Fibroblast of skin of right quadriceps (primary cell): ENCODE measurements at places on chromosomes 3 and 15.

GRCh38 chr3:85258819-85259218 lies 300.0 kb downstream of the CADM2 start:
- DNase-seq = no peak

DNA sequence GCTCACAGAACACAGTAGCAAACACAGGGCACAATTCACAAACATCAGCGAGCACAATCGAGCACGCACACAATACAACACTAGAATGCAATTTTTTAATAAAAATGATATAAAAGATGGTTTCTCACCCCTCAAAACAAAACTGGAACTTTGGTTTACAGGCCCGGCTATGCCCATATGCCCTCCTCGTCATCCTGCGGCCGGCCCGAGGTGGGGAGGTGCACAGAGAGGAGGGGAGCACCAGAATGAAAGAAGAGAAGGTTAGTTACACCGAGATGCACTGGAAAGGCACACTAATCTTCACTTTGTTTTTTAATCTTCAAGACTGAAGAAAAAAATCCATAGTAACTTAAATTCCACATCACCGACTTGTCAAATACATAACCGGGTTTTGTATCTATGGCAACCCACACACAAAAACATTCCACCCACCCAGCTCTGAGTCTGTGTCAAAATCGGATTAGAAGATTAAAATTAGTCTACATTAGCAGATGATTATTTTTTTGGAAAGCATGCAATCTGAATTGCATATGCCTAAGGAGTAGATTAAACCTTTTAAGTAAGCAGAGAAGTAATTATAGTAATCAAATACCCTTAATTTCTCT lies 196.7 kb upstream of the WNT5A start:
- peak; percentile 23 for DNase-seq

DNA sequence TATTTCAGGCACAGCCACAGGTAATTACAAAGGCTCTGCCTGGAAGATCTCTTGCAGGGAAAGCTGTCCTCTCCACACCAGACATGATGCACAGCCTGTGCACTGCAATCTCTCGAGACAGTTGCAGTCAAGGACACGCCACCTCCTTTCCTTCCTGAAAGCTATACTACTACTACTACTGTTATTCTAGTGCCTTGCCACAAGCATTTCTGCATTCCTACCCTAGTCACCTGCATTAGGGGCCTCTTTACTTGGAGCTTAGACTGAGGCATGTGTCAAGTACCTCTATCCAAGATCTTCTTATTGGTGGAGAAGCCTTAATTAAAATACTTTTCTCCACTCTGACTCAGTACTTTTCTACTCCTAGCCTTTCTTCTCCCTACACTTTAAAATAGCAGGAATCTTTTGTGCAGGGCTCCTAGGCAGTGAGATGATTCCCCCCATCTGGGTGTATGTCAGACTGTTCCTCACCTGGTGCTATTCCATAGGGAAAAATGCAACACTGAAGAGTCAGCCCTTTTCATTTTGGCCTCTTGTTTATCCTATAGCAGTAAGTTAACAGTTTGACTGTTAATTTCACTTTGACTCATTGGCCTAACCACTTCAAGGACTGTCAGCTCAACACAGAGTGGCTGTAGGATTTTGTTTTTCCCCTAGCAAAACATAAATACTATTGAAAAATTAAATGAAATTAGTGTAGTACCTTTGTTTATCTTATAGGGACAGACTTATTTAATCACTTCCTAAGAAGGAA lies 78.9 kb downstream of the ESYT3 start:
- DNase-seq = no peak

GRCh38 chr3:64623125-64623524 lies 64.7 kb downstream of the ADAMTS9 start:
- no peak for DNase-seq

DNA sequence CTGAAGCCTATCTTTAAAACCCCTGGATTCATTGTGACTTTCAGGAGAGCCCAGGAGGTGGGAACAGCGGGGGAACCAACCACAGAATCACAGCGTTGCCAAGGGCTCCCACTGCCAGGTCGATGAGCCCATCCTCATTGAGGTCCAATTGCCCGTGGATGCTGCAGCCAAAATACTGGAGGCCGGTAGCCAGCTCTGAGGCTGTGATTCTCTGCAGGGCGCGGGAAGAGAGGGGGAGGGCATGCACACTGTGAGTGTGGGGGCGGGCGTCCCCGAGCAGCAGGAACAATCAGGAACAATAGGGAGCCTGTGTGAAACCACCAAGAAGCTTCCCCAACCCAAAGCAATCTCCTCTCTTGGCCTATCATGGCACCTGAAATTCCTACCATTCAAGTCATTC lies 53.4 kb downstream of the FEM1B start:
- no peak for DNase-seq

GRCh38 chr3:136624371-136624770 lies 127.8 kb downstream of the STAG1 start:
- no peak for DNase-seq
